Dermis blood vessel endothelial cell (primary cell): ENCODE measurements at places on chromosomes 5 and 9. TPM values are rescaled to one million over a fixed set of nuclear protein-coding genes. Genes with fewer than 3 reads are reported as not detected.

- no peak for DNase-seq
Observed at GRCh38 chr9:109328978-109329637, 8.2 kb upstream of the EPB41L4B start.

The LHX2 gene
- total RNA-seq, result not detected in 2 replicates

The PIP5K1B gene
- total RNA-seq, result 0.05 TPM in 1 of 2 replicates, not detected in the other

The S1PR3 gene
- 1.0 and 3.6 TPM in 2 replicates for total RNA-seq

GRCh38 chr5:6805841-6806240, 92.6 kb downstream of the TENT4A start:
- no peak for DNase-seq

DNA sequence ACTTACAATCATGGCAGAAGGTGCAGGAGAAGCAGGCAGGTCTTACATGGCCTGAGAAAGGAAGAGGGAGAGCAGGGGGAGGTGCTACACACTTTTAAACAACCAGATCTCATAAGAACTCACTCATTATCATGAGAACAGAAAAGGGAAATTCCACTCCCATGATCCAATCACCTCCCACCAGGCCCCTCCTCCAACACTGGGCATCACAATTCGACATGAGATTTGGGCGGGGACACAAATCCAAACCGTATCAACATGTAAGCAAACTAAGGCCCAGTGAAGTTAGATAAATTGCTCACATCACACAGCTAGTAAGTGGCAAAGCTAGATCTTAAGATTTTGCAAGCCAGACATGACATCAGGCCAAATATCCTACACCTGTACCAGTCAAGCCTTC, 48.3 kb upstream of the RIC1 start:
- no peak for DNase-seq

DNA sequence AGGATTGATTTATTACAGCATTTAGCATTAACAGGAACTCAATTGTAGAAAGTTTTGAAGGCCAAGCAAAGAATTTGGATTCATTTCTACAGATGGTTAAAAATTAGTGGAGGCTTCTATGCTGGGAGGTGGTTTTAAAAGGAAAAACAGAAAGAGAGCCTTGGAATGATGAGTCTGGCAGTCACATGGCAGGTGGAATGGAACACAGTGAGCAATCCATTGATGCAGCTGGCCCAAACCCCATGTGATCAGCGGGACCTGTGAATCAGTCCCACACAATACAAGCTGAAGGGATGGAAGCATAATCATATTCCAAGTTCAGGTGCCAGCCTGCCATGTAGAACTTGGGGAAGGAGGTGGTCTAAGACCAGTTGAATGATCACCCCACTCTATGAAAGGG, 147.9 kb downstream of the PIP5K1B start:
- DNase-seq, result no peak

The DMGDH gene
- 0.68 and 1.4 TPM in 2 replicates for total RNA-seq

- DNase-seq, result no peak
Observed at GRCh38 chr5:139763930-139764791, 31.4 kb upstream of the PSD2 start.

The SLC36A3 gene
- not detected in 2 replicates for total RNA-seq

The FGF1 gene
- 0.19 and 0.85 TPM in 2 replicates for total RNA-seq

DNA sequence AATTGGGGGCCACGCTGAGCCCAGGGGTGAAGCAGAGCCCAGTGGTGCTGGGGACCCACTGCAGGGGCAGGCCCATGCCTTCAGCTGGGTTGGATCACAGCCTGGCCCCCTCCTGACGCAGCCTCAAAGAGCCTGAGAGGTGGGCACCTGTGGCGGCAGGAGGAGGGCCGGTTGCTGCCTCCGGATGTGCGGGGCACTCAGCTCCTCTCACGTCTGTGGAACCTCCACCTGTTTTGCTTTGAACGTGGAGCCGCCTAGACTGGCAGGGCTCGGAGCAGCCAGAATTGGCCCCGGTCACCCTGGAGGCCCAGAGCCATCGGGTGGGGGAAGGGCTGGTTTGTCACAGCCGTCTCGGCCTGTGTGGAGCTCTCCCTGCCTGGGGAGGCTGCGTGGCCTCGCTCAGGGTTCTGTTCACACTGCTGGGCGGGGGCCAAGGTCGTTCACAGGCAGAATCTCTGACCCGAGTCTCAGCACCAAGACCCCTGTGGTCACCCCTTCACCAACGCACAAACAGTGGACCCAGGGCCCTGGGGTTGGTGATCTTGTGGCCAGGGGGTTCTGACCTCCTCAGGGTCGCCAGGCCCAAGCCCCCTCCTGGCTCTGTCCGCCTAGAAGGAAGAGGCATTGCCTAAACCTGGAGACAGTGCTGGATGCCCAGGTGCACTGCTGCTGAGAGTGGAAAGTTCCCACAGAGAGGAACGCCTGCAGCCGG, 9.2 kb upstream of the SLC9A3 start:
- DNase-seq, result no peak

GRCh38 chr5:91219091-91219802, 163.9 kb downstream of the ARRDC3 start:
- DNase-seq, result no peak

DNA sequence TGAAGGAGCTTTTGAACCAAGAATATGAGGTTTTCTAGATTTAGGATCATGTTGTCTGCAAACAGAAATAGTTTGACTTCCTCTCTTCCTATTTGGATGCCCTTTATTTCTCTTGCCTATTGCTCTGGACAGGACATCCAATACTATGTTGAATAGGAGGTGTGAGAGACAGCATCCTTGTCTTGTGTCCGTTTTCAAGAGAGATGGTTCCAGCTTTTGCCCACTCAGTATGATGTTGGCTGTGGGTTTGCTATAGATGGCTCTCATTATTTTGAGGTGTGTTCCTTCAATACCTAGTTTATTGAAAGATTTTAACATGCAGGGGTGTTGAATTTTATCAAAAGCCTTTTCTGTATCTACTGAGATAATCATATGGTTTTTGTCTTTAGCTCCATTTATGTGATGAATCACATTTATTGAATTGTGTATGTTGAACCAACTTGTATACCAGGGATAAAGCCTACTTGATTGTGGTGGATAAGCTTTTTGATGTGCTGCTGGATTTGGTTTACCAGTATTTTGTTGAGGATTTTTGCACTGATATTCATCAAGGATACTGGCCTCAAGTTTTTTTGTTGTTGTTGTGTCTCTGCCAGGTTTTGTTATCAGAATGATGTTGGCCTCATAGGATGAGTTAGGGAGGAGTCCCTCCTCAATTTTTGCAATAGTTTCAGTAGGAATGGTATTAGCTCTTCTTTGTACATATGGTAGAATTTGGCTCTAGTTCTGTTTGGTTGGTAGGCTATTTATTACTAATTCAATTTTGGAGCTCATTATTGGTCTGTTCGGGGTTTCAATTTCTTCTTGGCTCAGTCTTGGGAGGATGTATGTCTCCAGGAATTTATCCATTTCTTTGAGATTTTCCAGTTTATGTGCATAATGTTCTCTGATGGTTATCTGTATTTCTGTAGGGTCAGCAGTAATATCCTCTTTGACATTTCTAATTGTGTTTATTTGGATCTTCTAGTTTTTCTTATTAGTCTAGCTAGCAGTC, 41.2 kb upstream of the IFNE start:
- DNase-seq, result no peak

- no peak for DNase-seq
Observed at GRCh38 chr9:126397056-126397455, 70.4 kb downstream of the MVB12B start.

The NPDC1 gene
- total RNA-seq, result 39.7 and 46.8 TPM in 2 replicates

- DNase-seq, result no peak
Observed at GRCh38 chr5:144032375-144032774, 138.1 kb downstream of the YIPF5 start.

DNA sequence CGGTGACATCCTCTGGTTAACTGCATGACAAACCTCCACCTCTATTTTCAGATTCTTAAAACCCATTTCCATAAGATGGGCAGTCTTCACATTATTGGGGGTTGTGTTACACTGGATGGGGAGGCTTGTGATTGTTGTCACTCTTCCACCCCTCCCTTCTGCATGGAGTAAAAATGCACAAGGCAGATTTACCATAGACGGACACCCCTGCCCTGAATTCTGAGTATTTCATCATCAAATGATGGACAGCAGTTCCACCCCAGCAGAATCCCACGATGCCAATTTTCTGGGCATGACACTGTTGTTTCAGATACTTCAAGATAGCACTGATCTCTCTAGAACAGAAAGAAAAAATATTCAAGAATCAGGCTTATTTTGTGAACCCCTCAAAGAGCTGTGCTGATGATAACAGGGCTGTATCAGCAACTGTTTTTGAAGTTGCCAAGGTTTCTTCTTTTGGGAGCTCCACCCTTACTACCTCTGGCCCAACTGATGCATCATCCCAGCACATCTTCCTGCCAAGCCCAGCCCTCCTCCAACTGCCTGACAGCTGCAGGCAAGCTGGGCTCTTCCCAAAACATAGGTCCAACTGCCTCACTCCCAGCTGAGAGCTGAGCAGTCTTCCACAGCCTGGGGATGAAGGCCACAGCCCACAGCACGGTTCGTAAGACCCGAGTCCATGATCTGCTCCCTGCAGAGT, 21.4 kb downstream of the CMBL start:
- no peak for DNase-seq

DNA sequence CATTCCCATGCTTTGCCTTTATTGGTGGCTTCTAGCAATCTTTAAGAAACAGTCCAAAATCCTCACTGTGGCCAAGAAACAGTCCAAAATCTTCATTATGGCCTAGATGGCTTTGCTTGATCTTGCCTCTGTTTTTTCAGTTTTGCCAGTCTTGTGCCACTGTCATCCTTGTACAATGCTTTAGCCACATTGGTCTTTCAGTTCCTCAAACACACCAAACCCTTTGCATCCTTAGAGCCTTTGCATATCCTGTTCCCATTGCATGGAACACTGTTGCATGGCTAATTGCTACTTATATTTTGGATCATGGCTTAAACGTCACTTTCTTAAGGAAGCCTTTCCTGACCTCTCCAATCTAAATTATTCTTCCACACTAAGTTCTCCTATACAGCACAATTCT, 22.1 kb downstream of the MRRF start:
- no peak for DNase-seq

GRCh38 chr5:82661462-82661861, 383.3 kb upstream of the RPS23 start:
- no peak for DNase-seq

The ACSL6 gene
- total RNA-seq, result 0.09 and 0.17 TPM in 2 replicates

GRCh38 chr9:115134941-115135340, 17.0 kb upstream of the TNC start:
- DNase-seq, result no peak

DNA sequence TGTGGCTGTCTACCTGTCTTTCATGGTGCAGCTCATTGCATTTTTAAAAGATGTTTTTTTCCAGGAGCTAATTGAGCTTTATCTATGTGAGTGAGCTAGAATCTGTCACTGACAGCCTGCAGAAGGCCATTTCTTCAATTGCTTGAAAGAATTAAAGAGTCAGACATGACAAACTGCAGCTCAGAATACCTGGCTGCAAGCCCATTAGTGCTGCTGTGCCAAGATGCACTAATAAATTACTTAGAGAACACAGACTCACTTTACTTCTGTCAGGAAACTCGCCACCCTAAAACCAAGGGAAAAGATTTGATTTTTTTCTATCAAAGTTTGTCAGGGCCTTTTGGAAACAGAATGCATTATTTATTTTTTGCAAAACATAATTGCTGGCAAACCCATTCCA, 368.3 kb downstream of the CAAP1 start:
- no peak for DNase-seq

The SLC6A18 gene
- not detected in 2 replicates for total RNA-seq

The OMD gene
- under 0.01 and 0.23 TPM in 2 replicates for total RNA-seq

GRCh38 chr9:101455656-101456240, 20.2 kb upstream of the ALDOB start:
- DNase-seq, result peak; percentile 19

- peak; percentile 31 for DNase-seq
Observed at GRCh38 chr5:36442796-36443195, 141.1 kb upstream of the RANBP3L start.

DNA sequence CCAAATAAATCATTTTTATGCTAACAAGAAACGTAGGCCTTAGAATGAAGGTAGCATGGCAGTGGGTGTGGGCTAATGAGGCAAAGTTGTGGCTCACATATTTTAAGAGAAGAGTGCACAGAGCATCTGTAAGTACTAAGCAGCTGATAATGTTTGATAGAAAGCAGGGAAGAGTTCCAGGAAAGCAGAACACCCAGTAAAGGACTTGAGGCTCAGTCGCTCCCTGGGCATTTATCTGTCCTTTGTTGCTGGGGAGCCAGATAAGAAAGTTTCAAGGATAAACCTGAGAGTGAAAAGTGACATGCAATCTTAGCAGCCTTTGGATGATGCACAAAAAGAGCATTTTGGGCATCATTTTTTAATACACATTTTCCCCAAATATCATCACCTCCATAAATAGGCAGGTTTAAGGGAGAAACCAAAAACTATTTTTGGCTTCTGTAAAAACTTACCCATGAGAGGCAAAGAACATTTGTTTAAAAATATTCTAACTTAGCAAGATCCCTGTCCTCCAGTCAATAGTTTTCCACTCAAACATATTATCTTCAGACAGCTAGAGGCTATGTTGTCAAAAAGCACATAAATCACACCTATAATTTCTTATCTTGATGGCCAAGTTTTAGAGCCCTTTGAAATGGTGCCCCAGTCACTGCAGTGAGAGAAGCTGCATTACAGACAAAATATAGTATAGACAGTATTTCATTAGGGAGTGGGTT, 3.4 kb downstream of the FREM1 start:
- no peak for DNase-seq

The C5orf52 gene
- total RNA-seq, result not detected in 2 replicates

DNA sequence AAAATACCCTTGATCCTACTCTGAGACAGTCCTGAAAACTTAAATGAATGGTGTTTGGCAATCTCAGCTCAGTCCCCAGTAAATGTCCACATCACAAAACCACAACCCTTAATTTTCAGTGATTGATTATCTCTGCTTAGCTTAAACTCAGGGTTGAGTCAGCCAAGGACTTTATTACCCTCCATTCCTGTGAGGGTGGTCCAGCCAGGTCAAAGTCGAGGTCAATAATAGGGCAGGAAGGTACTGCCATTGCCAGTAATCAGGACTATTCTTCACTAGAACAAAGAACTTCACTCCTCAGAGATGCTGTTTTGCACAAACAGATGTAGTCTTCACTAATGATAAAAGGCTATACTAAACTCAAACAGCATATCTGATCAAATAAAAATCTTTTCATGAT, 499.4 kb downstream of the ISL1 start:
- no peak for DNase-seq

The TMEM232 gene
- total RNA-seq, result 0.37 and 1.7 TPM in 2 replicates

GRCh38 chr9:91458906-91459305, 35.3 kb upstream of the NFIL3 start:
- DNase-seq, result no peak

GRCh38 chr5:36242534-36243485, 1.1 kb upstream of the NADK2 start:
- DNase-seq, result peak; percentile 41

- DNase-seq, result no peak
Observed at GRCh38 chr5:36208786-36209185, 32.9 kb downstream of the NADK2 start.
